Heart left ventricle (tissue), 16 donors: ENCODE measurements at places on chromosomes 5 and 9. TPM values are rescaled to one million over a fixed set of nuclear protein-coding genes. Genes with fewer than 3 reads are reported as not detected.

DNA sequence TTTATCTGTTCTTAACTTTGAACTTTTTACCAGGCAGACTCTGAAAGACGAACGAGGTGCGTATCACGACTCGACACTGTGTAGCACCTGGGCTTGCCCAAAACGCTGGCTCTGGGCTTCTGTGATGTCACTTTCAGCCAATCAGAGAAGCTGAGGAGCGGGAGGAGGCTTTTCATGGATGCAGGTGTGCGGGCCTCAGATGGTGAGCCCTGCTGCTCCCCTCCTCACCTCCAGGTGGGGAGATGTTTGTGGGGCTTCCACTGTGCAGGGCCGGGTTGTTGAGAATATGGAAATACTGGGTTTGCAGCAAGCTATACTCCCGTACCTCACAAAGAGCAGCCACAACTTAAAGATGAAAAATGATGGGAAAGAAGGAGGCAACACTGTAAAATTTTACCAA lies 246.3 kb downstream of the IRX2 start:
- no peak overlapping the region for H3K4me3 ChIP-seq
- no peak overlapping the region for H3K27ac ChIP-seq
- no peaks in the 10 kb centered on the region for H3K27me3 ChIP-seq
- no peaks in the 10 kb centered on the region for H3K4me1 ChIP-seq
- DNase-seq, result no peak

DNA sequence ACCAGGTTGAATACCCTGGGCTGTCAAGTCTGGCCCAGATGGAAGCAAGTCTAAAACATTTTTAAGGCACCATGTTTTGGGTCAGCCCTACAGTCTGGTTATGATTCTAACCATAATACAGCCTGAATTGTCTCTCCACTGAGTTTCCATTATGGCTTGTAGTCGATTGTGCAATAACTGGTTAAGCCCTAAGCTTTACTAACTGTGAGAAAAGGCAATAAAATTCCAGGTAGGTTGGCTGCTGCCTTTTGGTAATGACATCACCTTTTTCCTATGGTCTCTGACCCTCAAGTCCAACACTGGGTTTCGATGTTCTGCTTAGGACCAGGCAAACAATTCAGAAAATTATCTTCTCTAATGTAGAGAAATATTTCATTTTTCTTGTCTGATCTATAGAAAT lies 243.3 kb downstream of the ACTL7B start:
- H3K27me3 ChIP-seq, result no peaks in the 10 kb centered on the region
- H3K27ac ChIP-seq, result no peak overlapping the region
- H3K4me3 ChIP-seq, result no peak overlapping the region
- no peak for DNase-seq
- H3K36me3 ChIP-seq, result no peaks in the 10 kb centered on the region
- no peaks in the 10 kb centered on the region for H3K4me1 ChIP-seq

DNA sequence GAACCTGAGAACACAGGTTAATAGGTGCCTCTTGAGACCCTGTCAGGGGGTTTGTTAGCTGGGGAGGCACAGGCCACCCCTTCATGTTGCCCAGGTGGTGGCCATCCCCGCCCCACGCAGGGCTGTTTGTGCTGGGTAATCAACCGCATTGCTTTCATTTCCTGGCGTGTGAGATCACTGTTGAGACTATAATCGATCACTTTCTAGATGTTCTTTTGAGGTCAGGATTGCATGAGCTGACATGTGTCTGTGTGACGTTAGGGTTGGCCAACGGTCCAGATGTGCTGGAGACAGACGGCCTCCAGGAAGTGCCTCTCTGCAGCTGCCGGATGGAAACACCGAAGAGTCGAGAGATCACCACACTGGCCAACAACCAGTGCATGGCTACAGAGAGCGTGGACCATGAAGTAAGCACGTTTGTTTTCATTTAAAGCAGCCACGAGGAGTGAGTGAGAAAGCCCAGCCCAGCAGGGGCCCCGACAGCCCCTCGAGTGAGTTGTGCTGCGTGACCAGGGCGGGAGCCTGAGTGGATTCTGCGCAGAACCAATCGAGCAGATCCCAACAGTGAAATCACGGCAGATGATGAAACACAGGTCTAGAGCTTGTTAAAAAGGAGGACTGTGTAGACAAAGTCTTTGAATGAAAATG lies 115.0 kb upstream of the CACNA1B start:
- no peak overlapping the region for H3K4me3 ChIP-seq
- H3K27me3 ChIP-seq, result no peaks in the 10 kb centered on the region
- peaks cover 4% of the 10 kb centered on the region for H3K36me3 ChIP-seq
- DNase-seq, result no peak

SKP1 gene
- 477 TPM for total RNA-seq

- no peak for DNase-seq
- H3K27me3 ChIP-seq, result peaks cover 2% of the 10 kb centered on the region
- H3K4me1 ChIP-seq, result no peaks in the 10 kb centered on the region
Observed at GRCh38 chr9:134553996-134554372, 87.6 kb upstream of the COL5A1 start.

PCDHGC4 gene
- total RNA-seq, result 2.9 TPM

DBH gene
- not detected for total RNA-seq

ABO gene
- 2.3 TPM for total RNA-seq

GRIN1 gene
- not detected for total RNA-seq

DNA sequence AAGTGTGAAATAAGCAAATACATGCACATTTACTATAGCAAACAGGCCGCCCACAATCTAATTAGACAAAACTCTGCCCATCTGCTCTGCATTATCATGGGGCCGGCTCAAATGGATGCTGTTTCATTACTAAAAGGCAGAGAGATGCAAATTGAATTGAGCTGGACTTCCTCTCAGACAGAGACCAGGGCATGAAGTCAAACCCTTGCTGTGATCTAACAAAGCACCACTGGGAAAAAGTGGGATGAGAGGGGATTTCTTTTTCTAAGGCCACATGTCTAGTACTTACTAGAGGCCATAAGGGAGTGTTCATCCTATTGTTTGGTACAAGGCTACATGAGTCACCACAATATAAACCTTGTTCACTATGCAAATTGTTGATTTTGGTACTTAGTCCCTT lies 614.7 kb downstream of the ISL1 start:
- DNase-seq, result no peak
- H3K4me3 ChIP-seq, result no peak overlapping the region
- no peaks in the 10 kb centered on the region for H3K27me3 ChIP-seq
- no peak overlapping the region for H3K27ac ChIP-seq
- H3K4me1 ChIP-seq, result no peaks in the 10 kb centered on the region

DNA sequence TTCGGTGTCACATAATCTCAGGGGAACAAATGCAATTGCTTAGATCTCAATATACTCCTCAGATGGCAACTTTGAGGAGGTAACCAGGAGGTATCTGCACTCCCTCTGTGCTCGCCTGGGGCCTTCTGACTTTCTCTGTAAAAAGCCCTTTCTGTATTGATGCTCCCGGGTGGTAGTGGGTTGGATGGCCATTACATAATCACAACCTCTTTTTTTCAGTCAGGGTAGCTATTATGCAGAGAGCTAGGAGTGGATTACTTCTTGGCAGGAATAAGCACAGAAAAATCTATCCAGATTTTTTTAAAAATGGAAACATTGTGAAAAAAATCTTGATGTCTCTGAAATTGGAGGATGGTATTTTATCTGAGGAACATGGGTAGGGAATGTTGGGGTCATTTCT lies 116.6 kb downstream of the SH3GL2 start:
- no peaks in the 10 kb centered on the region for H3K4me1 ChIP-seq
- DNase-seq, result no peak
- no peaks in the 10 kb centered on the region for H3K27me3 ChIP-seq
- no peak overlapping the region for H3K27ac ChIP-seq
- H3K36me3 ChIP-seq, result no peaks in the 10 kb centered on the region
- H3K4me3 ChIP-seq, result no peak overlapping the region

DIRAS2 gene
- total RNA-seq, result not detected

- H3K36me3 ChIP-seq, result peaks cover 6% of the 10 kb centered on the region
- no peak overlapping the region for H3K27ac ChIP-seq
- H3K4me1 ChIP-seq, result peaks cover 7% of the 10 kb centered on the region
- no peaks in the 10 kb centered on the region for H3K27me3 ChIP-seq
Observed at GRCh38 chr9:120439926-120440325, 140.0 kb downstream of the CDK5RAP2 start.

DNA sequence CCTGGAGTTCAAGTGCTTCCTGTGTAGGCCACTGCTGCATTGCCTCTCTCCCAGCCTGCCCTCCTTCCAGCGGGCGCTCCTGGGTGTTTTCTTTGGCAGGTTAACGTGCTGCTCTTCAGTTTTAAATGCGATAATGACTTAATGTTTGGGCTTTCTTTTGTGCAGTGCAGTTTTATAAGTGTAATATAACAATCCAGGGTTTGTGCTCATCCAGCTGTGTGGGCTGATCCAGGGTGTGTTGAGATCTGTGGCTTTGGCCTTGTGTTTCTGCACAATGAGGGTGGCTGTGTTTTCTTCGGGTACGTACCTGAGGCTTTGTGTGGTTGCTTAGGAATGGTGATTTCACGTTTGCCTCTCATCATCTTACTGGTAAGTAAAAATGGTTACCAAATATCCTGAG lies 50.6 kb downstream of the PCSK5 start:
- DNase-seq, result no peak
- no peaks in the 10 kb centered on the region for H3K27me3 ChIP-seq

PCDHGB5 gene
- total RNA-seq, result 11.7 TPM

SETD9 gene
- total RNA-seq, result 13.8 TPM

IL13 gene
- total RNA-seq, result not detected

- no peaks in the 10 kb centered on the region for H3K27me3 ChIP-seq
- no peak for DNase-seq
- no peak overlapping the region for H3K4me3 ChIP-seq
- H3K4me1 ChIP-seq, result no peaks in the 10 kb centered on the region
- no peak overlapping the region for H3K27ac ChIP-seq
Observed at GRCh38 chr5:111948092-111948841, 191.3 kb upstream of the NREP start.

POU5F2 gene
- 0.24 TPM for total RNA-seq

DNA sequence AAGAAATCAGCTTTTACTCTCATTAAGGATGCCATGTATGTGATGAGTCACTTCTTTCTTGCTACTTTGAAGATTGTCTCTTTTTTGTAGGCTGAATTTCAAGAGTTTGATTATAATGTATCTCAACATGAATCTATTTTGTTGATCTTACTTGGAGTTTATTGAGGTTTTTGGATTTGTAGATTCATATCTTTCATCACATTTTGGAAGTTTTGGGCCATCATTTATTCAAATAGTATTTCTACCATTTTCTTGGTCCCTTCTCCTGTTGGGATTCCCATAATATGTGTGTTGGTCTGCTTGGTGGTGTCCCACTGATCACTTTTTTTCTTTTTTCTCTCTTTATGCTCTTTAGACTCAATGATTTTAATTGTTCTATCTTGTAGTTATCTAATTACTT lies 116.3 kb downstream of the CNTLN start:
- H3K36me3 ChIP-seq, result no peaks in the 10 kb centered on the region
- no peak for DNase-seq
- H3K4me1 ChIP-seq, result no peaks in the 10 kb centered on the region
- no peaks in the 10 kb centered on the region for H3K27me3 ChIP-seq
- no peak overlapping the region for H3K27ac ChIP-seq

DNA sequence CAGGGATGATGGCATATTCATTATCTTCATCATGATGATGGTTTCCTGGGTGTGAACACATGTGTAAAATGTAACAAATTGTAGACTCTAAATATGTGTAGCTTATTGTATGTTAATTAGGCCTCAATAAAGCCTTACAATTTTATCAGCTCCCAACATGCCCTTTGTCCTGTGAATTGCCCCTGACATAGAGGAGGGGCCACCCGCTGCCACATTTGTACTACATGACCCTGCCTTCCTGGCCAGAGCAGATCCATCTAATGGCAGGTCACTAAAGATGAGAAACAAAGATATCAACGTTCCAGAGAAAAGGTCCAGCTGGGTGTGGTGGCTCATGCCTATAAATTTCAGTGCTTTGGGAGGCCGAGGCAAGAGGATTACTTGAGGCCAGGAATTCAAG lies 117.2 kb downstream of the CAAP1 start:
- DNase-seq, result no peak
- H3K27ac ChIP-seq, result no peak overlapping the region
- H3K27me3 ChIP-seq, result no peaks in the 10 kb centered on the region
